AG08395 (cell line): ENCODE measurements at places on chromosomes 11 and 22.
A peak's percentile ranks its signal among the peaks of the same experiment; 100 is the strongest.

DNA sequence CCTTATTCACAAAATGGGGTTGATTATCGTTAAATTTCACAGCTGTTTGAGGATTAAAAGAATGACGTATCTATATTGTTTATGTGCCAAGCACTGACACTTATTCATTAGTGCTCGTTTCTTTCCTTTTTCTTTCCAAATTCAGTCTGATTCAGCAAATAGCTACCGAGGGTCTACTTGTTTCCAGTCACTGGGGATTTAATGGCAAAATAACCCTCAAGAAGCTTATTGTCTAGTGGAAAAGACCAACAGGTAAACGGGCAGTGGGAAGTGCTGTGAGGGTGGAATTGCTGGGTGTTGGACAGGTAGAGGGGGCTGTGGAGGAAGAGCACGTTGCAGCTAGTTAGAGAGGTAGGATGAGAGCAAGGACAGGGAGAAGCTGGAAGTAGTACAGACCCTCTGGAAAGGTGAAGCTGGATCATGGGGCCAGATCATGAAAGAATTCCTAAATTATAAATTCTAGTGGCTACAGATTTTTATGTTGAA lies 48.3 kb upstream of the BIRC3 start:
- no peak for DNase-seq

GRCh38 chr11:110566577-110566976 lies 136.8 kb downstream of the FDX1 start:
- no peak for DNase-seq

DNA sequence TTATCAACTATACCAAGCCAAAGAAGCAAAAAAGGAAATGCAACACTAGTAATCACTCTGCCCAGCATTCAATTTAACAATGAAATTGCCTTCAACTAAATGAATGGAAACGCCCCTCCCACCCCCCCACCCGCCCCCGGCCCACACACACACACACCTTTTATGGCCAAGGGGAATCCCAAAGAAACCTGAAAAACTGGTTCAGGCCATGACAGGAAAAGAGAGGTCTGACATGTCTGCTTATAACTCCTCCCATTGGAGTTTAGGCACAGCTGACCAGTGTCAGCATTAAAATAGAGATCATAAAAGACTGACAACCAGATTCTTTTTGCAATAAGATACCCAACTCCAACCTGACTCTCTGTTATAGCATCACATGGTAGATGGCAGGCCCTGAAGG lies 42.6 kb downstream of the ACER3 start:
- no peak for DNase-seq

DNA sequence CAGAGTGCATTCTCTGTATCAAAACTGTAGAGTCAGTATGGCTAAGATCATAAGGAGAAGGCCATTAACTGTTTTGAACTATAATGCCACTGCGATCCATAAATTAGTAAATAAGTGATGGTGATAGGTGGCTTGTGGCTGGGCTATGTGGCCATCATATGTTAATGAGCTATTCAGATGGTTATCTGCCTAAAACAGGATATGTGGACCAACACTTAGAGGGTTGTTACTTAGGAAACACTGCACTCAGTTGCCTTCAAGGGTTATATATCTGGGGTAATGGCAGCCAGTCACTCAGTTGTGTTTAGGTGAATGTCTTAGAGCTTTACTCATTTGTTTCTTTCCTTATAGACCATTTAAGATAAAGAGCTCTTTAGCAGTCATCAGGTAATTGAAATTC lies 66.0 kb downstream of the PPP2R1B start:
- no peak for DNase-seq

DNA sequence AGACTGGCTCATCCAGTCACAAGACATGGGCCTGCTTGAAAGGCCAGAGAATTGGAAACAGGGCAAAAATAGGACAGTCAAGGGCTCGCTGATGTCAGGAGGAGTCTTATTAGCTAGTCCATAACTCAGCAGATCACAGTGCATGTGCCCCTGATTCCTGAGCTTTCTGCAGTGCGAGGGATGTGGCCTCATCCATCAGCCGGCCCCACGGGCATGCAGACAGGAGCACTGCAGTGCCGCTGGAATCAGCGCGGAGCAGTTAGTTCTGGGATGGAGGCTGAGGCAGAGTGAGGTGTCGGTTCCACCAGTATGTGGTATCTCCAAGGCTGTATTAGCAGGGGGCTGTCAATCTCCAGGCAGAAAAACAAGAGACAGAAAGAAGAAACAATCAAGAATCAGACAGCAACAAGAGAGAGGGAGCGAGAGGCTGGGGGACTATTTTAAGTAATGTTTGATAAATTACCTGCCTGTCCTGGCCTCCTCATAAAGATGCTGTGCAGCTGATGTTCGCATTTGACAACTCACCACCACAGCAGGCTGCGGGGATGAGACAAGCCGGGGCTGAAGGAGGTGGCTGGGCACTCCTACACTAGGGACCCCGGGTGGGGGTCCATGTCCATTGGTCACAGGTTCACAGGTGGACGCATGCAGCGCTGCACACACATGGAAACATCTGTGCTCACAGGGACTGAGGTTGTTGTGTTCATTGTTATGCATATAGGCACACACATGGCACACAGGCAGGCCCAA lies 167.2 kb downstream of the TRIM29 start:
- DNase-seq = no peak

- DNase-seq = no peak
These were observed 3.7 kb upstream of the FGF3 start for GRCh38 chr11:69822676-69823494.

- DNase-seq = peak; percentile 72
These were observed 21.4 kb downstream of the CREB3L1 start for GRCh38 chr11:46298699-46299433.
